ENCODE measurements at places on chromosomes 7 and 10.

GRCh38 chr10:70190581-70190980 lies 20.3 kb upstream of the SAR1A start:
- DNase-seq: no peak

DNA sequence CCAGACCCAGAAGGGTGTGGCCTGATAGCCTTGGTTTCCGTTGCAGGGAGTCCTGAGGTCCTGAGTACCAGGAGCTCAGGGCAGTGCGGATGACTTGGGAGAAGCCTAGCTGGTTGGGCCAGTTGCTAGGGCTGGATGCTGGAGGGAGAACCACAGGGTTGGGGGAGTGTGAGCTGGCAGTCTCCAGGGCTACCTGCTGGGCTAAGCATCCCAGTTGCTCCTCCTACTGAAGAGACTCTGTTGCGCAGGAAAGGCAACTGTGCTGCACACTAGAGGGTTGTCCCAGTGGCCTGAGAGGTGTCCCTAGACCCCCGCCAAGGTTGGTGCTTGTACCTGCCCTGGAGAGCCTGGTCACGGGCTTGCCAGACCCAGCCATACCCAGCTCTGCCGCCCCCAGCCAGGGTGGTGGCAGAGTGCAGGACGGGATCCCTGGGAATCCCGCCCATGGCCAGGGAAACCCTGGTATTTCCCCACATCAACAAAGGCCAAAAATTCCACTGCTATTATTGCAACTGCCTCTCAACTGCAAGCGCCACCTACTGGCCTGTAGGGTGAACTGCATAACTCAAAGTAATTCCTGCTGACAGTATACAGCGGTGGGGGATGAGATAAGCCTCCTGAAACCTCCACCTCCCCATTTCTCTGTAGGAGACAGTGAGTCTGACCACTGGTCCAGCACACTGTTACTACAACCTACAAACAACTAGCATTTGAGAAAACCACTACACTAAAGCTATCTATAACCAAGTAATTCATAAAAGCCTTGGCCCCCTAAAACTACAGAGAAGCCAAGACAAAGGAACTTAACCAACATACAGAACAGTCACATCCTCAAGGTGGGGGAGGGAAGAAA lies 67.6 kb upstream of the DDC start:
- DNase-seq: peak; percentile 17

- no peak for DNase-seq
These were observed 135.1 kb downstream of the NPY start for GRCh38 chr7:24419077-24419476.

DNA sequence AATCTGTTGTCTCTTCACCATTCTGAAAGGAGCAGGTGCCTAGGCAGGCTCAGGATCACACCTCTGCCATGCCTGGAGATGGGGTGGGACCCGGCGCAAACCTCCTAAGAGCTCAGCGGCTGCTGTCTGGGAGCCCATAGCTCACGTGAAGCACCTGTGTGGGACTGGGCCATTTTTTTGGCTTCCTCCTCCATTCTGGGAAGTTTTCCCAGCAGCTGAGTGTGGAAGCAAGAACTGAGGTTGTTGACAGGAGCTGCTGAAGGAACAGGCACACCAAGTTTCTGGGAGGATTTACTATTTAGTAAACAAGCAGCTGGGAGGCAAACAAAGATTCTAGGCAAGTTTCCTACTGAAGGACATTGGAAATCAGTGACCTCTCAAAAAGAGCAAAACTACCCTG lies 77.3 kb downstream of the FAM13C start:
- DNase-seq: no peak

DNA sequence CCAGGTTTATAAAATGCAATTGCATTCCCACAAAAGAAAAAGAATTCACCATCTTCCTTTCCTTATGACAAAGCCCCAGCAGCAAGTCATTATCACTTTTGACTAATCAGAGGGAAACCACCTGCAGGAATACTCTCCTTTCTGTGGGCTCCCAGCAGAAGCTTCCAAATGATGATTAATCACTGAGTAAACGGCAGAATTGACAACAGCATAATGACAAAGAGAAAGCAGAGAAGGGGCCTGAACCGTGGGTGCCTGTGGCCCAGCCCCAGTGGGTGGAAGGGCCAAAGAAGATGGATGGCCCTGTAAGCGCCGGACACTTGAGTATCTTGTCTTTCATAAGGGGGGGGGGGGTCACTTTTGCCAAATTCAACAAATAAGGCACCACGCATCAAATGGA lies 152.4 kb upstream of the NRBF2 start:
- DNase-seq: peak; percentile 3

GRCh38 chr7:123876557-123877256 lies 31.7 kb downstream of the HYAL4 start:
- DNase-seq: no peak

DNA sequence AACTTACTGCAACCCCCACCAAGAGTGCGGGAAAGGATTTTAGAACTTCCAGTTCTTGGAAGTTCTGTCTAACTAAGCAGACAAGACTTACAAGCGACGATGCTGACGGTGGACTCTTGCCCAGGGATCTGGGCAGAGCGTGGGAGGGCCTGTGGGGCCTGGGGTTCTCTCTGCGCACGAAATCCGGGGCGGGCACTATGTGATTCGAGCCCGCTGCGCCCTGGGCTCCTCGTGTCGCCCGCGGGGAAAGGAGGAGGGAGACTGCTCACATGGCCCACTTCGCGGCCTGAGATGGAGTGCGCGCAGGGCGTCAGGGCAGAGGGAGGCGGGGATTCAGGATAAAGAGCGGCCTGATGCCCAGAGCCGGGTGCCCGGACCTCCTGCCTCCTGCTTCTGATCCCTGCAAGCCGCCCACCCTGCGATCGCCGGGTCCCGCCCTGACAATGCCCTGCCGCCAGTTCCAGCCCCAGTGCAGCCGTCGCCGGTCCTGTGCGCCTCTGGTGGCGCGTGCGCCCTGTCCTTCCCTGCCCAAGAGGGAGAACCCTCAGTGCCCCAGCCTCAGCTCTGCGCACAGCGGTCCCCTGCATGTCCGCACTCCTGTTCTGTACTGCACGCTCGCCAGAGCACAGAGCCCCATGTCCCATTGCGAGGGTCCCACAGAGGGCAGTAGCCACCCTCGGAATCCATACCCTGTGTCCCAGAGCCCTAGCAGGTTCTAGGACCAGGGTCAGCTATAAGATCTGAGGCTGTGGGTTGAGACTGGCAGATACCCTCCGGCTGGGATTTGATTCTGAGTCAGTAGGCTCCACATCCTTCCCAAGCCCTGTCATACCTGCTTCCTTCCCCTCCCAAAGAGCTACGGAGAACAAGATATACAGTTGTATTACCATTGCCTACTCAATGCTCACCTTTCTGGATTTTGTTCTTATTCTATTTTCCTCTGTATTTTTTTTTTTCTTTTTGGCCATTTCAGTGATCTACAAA lies 99.4 kb upstream of the TMEM106B start:
- peak; percentile 43 for DNase-seq

DNA sequence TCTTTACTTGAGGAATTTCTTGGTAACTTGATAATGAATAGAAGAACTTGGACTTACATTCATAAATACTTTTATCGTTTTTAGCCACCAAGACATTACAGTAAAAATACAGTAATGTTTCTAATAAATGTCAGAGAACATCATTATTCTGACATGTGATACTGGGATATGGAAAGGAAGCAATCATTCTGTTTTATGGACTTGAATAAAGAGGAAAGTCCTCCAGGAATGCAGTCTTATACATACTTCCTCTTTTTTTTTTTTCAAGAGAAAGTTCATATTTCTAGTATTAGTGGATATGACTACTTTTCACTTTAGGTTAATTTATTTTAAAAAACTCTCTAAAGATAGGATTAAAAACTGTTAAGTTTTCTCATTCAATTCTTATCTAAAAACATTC lies 220.0 kb upstream of the SEMA3C start:
- DNase-seq: no peak

DNA sequence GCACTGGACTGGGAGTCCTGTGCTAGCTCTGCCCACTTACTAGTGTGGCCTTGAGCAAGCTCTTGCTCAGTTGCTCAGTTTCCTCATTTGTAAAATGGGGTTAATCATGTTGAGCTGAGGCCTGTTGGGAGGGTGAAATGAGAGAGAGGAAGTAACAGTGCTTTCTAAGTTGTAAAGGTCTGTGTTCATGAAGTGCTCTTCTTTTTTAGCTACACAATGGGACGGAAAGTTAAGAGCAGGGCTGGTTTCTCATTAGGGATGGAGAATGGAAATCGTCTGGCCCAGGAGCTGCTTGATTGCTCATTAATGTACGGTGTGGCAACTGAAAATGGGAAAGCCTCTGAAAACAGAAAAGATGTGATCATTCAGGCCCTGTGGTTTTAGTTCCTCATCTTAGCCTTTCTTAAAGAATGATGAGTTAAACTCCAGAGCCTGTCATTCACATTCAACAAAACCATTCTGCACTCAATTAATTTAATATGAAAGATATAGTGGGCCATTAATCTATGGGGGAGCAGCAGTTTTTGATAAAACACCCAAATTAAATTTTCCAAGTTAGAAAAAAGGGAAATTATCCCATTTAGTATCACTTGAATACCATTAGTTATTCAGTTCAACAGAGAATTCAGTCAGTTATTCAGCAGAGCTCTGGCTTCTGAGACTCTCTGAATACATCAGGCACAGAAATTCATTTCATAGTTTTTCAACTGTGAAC lies 60.5 kb downstream of the SH2D4B start:
- DNase-seq: no peak

GRCh38 chr10:114315566-114316420 lies 76.7 kb downstream of the VWA2 start:
- no peak for DNase-seq

DNA sequence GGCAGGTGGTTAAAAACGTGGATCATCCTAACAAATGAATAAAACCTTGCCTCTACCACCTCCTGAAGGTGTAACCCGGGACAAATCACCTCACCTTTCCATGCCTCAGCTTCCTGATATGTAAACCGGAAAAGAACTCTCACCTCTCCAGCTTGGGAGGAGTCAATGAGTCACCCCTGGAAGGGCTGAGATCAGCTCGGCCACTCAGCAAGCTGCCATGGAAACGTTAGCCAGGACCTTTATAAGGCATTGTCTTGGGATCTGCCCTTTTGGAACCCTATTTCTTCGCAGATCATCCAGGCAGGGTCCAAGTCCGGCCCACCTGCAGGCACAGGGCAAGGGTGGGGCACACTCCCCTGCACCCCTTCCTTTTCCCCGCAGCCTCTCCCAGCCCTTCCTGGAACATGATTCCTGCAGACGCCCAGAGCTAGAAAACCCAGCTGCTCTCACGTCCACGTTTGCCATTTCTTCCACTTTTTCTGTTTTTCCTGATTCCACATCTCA lies 81.6 kb upstream of the PFKP start:
- DNase-seq: peak; percentile 82

DNA sequence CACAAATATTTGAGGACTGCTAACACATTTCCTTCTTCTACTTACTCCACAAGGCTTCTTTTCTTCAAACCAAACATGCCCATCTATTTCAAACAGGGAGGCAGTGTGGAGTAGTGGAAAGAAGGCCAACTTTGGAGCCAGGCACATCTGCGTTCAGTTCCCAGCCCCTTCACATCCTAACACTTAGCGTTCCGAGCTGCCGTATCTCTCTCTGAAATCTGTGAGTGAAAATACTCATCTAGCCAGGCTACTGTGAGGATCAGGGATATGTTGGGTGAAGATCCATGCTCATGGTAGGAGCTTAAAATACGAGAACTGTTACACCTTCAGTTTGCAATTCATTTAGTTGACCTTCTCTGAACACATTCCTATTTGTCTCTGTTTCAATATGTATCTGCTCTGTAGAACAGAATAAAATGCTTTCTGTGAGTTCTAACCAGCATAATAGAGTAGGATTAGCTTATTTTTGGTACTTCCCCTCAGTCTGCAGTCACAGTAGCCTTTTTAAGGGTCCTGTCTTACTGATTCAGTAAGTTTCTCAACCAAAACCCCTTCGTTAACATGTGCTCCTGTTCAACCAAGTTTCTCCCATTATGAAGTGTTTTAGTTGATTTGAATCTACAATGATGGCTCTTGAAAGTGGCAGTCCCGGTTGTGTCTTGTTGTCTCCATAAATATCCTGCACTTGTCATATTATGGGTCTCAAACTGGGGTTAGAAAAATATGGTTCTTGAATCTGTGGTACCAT lies 3.3 kb upstream of the MEST start:
- no peak for DNase-seq

- DNase-seq: no peak
These were observed 26.6 kb downstream of the DGKI start for GRCh38 chr7:137820156-137820555.

DNA sequence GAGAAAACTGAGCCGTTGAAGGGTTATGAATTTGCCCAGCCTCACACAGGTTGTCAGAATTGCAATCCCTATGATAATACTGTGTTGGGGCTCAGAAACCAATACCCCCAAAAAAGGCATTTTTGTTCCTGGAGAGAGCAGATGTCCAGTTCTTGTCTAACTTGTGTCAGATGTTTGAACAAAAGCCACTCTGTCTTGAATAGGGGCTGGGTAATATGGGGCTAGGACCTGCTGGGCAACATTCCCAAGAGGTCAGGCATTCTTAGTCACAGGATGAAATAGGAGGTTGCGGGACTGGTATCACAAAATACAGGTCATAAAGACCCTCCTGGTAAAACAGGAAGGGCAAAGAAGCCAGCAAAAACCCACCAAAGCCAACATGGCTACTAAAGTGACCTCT lies 482.1 kb downstream of the IPMK start:
- no peak for DNase-seq

DNA sequence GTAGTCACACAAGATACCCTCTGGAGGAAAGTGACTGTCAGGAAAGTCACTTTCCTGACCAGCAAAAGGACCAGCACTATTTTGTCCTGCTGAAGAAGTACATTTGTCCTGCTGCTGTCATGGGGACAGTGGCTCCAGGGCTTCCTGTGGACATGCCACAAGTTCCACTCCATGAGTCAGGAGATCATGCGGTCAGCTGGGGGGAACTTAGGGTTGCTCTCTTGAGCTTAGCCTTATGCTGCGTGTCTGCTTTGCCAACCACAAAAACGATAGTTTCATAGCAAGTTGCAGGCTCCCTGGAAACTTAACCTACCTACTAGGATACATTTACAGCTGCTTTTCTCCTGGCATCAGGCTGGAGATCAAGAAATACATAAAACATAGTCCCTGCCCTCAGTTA lies 19.8 kb upstream of the ALOX5 start:
- DNase-seq: no peak

GRCh38 chr7:116551692-116552091 lies 26.9 kb downstream of the CAV1 start:
- no peak for DNase-seq

GRCh38 chr10:113858541-113858940 lies 4.1 kb downstream of the NHLRC2 start:
- no peak for DNase-seq

DNA sequence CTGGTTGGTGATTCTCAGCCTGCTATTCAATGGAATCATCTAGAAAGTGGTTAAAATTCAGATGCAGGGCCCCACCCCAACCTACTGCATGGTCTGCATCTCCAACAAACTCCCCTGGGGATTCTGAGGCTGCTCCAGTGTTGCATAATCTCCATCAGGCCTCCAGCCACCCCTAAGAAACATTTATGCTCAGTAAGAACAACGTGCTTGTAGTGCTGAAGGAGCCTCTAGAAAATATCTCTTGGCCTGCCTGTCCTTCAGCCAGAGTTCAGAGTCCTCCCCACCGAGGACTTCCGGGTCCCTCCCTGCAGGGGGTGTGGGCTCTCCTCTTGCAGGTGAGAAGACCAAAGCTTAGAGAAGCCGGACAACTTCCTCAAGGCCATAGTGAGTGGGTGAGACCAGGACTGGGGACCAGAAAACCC lies 159.8 kb downstream of the SH3PXD2A start:
- no peak for DNase-seq

Measured in DMS153 (cell line).